Naive thymus-derived CD4-positive, alpha-beta T cell (primary cell): ENCODE measurements at places on chromosomes 5 and 9. TPM values are rescaled to one million over a fixed set of nuclear protein-coding genes. Genes with fewer than 3 reads are reported as not detected.

DNA sequence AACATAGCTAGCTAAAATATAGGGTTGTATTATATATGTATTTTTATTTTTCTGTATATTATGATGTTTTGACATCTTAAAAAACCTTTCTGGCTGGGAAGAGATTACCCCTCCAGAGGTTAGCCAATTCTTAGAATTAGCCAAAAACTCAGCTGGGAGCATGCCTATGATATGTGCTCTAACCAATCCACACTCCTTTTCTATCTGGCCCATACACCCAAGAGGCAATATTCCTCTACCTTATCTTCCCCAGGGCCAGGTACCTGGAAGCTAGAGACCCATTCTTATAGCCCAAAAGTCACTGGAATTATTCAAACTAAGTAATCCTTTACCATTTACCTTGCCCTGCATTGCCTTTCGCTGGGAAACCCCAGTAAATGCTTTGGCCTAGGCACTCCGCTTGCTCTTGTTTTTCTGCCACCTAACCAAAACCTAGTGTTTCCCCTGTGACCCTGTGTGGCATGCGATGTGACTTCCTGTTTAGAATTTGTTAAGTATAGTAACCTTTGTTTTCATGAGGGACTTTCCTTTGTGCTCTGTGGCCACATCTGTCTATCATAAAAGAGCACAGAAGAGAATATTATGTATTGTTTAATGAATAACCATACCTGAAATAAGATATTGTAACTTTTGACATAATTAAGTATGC lies 37.4 kb downstream of the CSNK1G3 start:
- DNase-seq = peak; percentile 54

DNA sequence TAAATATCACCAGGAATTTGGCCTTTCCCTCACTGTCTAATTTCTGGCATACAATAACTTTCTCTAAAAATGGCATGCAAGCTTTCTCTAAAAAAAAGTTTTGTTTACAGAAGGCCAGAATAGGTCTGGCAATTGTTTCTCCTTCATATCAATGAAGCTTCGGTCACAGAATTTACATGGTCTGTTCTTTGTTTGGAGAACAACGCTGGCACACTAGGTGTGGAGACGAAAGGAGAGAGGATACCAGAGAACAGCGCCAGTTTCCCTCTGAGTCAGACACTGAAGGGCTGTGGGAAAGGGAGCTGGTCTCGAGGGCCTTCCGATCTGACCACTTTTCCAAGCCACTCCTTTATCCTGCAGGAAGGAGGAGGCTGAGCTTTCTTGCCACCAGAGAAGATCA lies 60.1 kb upstream of the ITGA1 start:
- DNase-seq = no peak

DNA sequence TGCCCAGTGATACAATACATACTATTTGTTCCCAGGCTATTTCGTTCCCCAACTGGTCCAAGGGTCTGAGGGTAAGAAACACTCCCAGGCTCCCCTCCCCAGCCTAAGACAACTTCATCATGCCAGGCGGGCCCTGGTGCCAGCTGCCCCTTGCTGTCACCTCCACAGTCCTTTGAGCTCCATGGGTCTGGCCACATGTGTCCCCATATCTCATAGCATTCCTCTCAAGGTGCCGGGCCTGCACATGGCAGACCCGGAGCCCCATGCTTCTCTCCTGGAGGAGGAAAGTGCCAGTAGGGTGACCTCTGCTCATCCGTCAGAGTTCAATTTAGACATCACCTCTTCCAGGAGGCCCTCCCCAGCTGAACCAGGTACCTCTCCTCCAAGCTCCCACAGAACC lies 120.5 kb downstream of the C5orf15 start:
- DNase-seq = no peak

DNA sequence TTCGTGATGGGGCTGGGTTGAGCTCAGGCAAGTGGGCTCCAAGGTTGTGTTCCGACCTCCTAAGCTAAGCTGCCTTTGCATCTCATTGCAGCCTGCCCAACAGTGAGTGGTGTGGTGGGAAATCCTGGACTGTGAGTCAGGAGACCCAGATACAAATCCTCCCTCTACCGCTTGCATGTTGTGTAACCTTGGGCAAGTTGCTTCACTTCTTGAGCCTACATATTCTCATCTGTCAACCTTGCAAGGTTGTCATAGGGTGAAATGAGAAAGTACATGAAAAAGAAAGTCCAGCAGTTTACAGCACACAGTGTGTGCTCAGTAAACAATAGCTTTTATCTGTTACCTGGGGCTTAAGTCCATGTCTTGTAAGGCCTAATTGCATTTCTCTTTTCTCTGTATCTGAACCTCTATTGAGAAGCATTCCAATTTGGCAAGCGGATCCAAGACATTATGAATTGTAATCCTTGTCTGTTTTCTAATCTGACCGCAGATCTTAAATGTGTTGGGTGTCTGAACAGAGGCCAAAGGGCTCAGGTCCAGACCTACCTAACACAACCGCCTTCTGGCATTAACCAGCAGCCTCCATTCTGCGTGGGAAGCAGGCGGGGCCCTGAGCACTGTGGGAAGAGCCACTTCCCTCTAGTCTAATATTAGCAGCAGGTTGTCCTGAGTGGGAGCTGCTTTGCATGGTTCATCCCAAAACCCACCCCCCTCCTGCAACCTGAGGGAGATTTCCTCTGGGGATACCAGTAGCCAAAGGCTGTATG lies 1.8 kb upstream of the GALNT12 start:
- no peak for DNase-seq

The MYOT gene
- not detected for total RNA-seq

DNA sequence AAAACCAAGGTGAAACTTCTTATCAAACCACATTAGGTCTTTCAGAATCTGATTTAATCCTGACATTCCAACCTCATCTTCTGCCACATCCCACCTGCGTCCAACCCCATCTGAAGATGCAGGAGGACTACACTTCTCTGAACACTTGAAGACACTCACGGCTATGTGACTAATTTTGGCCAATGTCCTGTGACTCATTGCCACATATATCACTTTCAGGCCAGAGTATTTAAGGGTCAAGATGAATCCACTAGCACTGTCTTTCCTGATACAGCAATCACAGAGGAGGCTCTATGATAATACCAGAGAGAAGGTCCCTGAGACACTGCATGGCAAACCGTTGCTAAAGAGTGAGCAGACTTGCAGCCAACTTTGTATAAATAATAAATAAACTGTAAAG lies 323.4 kb downstream of the NR2F1-AS1 start:
- no peak for DNase-seq

DNA sequence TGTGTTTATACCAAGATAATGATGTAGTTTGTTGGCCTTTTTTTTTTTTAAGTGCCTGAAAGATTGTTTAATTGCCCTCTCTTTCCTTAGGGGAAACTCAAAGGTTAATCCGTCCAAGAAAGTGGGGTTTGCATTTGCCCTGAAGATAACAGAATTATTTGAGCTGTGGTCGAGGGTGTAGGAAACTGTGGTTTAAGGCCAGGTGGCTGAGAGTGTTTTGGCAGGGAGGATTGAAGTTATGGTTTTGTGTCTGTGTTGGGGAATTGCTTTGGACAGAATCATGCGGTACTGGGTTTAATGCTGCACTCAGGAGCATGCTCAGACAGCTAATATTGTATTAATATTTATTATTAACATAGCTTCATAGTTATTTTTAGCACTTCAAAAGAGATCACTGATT lies 509.8 kb downstream of the EBF1 start:
- no peak for DNase-seq

- no peak for DNase-seq
Observed at GRCh38 chr9:134549336-134549735, 92.3 kb upstream of the COL5A1 start.

DNA sequence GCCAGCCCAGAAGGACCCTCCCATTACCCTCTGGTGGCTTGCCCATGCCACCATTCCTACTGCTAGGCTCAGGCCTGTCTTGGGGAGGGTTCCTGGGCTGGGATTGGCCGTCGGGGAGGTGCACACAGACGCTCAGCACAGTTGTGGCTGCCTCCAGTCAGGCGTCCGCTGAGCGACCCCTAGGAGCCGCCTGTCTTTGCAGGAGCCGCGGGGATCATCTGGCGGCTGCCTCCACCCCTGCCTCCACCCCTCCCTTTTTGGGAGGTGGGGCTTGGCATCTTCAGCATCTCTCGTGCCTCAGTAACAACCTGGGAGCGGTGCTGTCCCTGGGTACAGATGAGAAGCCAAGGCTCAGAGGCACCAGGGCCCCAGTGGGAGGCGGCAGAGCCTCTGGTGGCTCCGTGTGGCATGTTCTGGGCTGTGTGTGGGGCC lies 39.6 kb downstream of the RXRA start:
- no peak for DNase-seq

The ADCY2 gene
- not detected for total RNA-seq

DNA sequence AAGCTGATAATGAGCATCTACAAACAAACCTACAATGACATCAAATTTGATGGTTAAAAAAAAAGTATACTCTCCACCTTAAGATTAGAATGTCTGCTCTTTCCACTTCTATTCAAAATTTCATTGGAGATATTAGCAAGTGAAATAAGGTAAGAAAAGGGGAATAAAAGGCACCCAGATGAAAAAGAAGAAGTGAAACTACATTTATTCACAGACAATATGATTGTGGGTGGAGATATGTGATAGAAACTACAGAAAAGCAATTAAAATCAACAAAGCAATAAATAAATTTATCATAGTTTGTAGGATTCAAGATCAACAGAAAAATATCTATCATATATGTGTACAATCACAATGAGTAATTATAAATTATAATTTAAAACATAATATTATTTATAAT lies 395.1 kb upstream of the CCNH start:
- no peak for DNase-seq

DNA sequence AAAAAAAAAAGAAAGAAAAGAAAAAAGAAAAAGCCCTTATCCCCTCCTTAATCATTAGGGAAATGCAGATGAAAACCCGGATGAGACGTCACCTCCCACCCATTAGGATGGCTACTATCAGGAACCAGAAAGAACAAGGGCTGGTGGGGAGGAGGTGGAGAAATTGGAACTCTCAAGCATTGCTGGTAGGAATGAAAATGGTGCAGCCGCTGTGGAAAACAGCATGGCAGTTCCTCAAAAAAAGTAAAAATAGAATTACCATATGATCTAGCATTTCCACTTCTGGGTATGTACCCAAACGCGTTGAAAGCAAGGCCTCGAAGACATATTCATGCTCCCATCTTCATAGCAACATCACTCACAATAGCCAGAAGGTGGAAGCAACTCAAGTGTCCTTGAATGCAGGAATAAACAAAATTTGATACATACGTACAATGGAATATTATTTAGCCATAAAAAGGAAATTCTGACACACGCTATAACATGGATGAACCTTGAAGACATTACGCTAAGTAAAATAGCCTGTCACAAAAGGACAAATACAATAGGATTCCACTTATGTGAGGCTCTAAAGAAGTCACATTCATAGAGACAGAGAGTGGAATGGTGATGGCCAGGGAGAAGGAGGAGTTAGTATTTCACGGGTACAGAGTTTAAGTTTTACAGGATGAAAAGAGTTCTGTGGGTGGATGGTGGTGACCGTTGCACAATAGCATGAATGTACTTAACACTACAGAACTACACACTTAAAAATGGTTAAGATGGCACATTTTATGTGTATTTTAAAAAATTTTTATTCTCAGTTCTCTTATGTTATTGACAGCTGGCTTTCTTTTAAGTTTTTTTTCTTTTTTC lies 166.8 kb upstream of the IER5L start:
- DNase-seq = no peak

- DNase-seq = no peak
Observed at GRCh38 chr5:160185626-160186360, 43.5 kb upstream of the FABP6 start.

- DNase-seq = no peak
Observed at GRCh38 chr5:5025098-5025773, 114.9 kb upstream of the ADAMTS16 start.

GRCh38 chr5:112711436-112711835 lies 26.2 kb upstream of the APC start:
- DNase-seq = no peak

DNA sequence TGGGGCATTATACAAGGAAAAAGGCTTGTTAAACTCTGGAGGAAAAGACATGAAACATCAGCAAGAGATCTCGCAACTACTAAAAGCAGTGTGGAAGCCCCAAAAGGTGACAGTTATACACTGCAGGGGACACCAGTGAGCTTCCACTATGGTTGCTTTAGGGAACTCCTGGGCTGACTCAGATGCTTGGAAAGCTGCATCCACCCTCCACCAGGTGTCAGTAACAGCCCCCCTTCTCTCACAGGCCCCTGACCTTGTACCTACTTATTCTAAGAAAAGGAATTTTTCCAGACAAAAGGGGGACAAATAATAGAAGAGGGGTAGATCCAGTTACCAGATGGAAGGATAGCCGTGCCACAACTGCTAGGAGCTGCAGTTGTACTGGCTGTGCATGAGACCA lies 154.4 kb upstream of the COX7C start:
- no peak for DNase-seq

- DNase-seq = no peak
Observed at GRCh38 chr9:110954822-110955291, 83.4 kb downstream of the LPAR1 start.

GRCh38 chr5:173890195-173890991 lies 2.2 kb downstream of the CPEB4 start:
- DNase-seq = no peak

DNA sequence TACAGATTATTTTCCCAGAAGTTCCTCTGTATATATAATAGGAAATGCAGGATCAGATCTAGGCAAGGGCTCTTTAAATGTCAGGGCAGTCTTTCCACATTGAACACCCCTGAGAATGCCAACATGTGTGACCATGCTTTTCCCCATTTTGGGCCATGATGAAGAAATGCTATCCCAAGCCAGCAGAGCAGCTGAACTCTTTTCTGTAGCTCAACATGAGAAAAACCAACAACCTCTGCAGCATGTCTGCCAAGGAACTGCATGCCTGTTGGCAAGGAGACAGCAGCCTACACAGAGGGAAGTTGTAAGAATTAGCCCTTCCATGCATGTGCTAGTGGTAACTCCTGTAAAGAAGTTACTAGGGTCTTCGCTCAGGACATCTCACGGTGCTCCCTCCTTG lies 9.5 kb upstream of the IFNK start:
- no peak for DNase-seq

The PRRX2 gene
- total RNA-seq = not detected

GRCh38 chr5:14109041-14109747 lies 33.9 kb upstream of the TRIO start:
- no peak for DNase-seq

- no peak for DNase-seq
Observed at GRCh38 chr9:2545881-2546490, 75.6 kb upstream of the VLDLR start.

GRCh38 chr9:134189145-134189469 lies 24.7 kb upstream of the RNU6ATAC start:
- no peak for DNase-seq

- DNase-seq = no peak
Observed at GRCh38 chr5:180230017-180230416, 21.0 kb upstream of the RASGEF1C start.

GRCh38 chr5:132677191-132677590 lies 3.4 kb downstream of the IL4 start:
- no peak for DNase-seq

DNA sequence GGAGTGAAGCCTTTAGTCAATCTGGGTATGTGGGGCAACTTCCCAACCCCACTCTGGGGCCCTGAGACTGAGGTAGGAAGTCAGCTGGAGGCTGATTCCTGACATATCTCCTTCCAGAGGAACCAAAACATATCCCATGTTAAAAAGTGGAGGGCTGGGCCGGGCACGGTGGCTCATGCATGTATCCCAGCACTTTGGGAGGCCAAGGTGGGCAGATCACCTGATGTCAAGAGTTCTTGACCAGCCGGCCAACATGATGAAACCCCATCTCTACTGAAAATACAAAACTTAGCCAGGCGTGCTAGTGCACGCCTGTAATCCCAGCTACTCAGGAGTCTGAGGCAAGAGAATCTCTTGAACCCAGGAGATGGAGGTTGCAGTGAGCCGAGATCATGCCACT lies 44.0 kb downstream of the CXXC5 start:
- no peak for DNase-seq

The PRRC1 gene
- total RNA-seq = 51.6 and 56.6 TPM in 2 replicates

The SOHLH1 gene
- total RNA-seq = not detected in 2 replicates

The SPEF2 gene
- total RNA-seq = 5.4 and 7.7 TPM in 2 replicates
